ENCODE measurements at places on chromosomes 3 and 15. TPM values are rescaled to one million over a fixed set of nuclear protein-coding genes. Genes with fewer than 3 reads are reported as not detected.

DNA sequence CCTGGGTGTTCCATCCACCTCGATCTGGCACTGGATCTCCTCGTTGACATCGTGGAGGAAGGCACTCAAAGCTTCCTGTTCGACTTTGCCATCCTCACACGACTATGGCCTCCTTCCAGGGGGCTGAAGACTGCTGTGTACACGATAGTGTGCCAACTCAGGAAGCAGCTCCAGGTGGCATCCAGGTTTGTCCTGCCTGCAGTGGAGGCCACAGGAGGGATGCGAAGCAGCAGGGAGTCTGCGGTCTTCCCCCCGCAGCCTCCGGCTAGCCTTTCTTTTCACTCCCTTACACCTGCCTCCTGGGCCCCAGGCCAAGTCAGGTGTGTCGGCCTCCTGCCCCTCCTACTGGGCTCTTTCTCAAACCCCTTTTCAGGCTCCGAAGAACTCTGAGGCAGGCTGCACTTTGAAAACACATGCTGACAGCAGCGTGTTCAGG is 32.2 kb downstream of the SYNM start:
- no peak overlapping the region for H3K4me3 ChIP-seq
- H3K27ac ChIP-seq = peak overlapping the region; percentile 96
- no peaks in the 10 kb centered on the region for H3K27me3 ChIP-seq
- DNase-seq = no peak

The CILP gene
- 31.7 TPM for total RNA-seq

GRCh38 chr15:100665570-100665969 is 63.2 kb downstream of the ASB7 start:
- no peaks in the 10 kb centered on the region for H3K27me3 ChIP-seq
- H3K36me3 ChIP-seq = no peaks in the 10 kb centered on the region
- no peak overlapping the region for H3K27ac ChIP-seq
- no peak for DNase-seq
- H3K4me1 ChIP-seq = no peaks in the 10 kb centered on the region

DNA sequence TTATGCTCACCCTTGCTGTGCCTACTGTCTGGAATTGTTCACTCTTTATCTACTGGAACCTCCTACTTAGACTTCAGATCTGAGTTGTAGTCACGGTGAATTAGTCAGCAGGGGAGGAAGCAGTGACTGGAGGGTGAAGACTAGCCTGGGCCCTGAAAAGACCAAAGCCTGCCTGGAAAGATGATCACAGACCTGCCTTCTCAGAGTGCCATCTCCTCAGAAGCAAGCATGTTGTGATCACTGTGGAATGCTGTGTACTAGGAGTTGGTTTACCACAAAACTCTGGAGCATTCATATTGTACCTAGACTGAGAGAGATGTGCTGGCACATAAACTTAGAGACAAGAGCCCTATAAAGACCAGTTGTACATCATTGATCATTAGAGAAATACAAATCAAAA is 100.7 kb upstream of the SCN10A start:
- no peak for DNase-seq
- H3K4me3 ChIP-seq = no peak overlapping the region
- H3K4me1 ChIP-seq = no peaks in the 10 kb centered on the region
- no peaks in the 10 kb centered on the region for H3K27me3 ChIP-seq
- H3K27ac ChIP-seq = no peak overlapping the region

The OIP5 gene
- total RNA-seq = 5.4 TPM

GRCh38 chr15:68781766-68782588 is 38.7 kb downstream of the ANP32A start:
- DNase-seq = peak; percentile 52
- H3K27ac ChIP-seq = peak overlapping the region; percentile 41
- H3K36me3 ChIP-seq = no peaks in the 10 kb centered on the region

DNA sequence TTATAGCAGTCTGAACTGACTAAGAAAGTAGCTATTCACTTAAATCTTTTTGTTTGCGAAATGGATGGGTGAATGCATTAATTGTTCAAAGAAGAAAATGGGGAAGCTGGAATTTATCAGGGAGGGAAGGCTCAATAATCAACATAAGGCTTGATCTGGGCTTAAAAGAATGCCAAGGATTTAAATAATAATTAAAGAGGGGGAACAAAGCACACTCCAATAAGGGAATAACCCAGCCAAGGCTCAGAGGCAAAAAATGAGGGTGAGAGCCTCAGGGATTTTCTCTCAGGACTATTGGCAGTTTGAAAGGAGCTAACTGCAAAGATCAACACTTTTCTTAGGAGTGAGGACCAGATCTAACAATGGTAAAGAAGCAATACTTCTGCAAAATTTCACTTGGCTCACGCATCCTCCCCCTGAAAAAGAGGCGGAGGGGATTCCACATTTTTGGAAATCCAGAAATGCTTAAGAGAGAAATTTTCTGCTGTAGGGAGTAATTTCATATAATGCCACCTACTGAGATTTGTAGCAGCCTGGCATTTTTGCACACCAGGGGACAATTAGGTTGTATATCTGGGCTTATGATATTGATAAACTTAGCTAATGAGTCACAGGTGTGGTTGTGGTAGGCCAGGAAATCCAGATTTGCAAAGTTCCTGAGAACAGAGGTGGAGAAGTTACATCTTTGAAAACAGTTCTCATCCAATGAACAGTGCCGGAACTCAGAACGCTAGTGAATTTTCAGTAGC is 405.1 kb downstream of the TUSC7 start:
- no peaks in the 10 kb centered on the region for H3K27me3 ChIP-seq
- H3K27ac ChIP-seq = no peak overlapping the region
- no peaks in the 10 kb centered on the region for H3K4me1 ChIP-seq
- H3K4me3 ChIP-seq = no peak overlapping the region
- no peaks in the 10 kb centered on the region for H3K36me3 ChIP-seq

GRCh38 chr15:38028869-38029268 is 94.4 kb downstream of the TMCO5A start:
- H3K4me1 ChIP-seq = no peaks in the 10 kb centered on the region
- no peak overlapping the region for H3K4me3 ChIP-seq
- no peak overlapping the region for H3K27ac ChIP-seq
- no peaks in the 10 kb centered on the region for H3K27me3 ChIP-seq

DNA sequence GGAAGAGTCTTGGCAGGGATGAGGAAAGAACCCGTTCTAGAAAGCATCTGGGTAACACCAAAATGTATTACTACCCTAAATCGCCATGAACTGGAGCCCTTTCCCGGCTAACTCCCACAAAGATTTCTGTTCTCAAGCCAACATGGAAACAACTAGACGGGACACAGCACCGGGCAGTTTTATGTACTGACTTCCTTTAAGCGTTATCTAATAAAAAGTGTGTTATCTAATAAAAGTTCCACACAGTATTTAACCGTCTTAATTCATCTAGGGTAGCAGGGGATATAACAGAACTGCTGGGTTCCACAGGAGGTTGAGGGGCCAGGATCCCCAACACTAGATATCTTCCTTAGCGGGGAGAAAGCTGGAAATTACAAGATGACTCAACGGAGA is 347 bp upstream of the C3orf62 start:
- peak overlapping the region; percentile 72 for H3K4me3 ChIP-seq
- H3K27ac ChIP-seq = peak overlapping the region; percentile 94
- no peaks in the 10 kb centered on the region for H3K27me3 ChIP-seq
- peaks cover 22% of the 10 kb centered on the region for H3K4me1 ChIP-seq
- no peak for DNase-seq
